ENCODE measurements at places on chromosomes 16 and 17.

DNA sequence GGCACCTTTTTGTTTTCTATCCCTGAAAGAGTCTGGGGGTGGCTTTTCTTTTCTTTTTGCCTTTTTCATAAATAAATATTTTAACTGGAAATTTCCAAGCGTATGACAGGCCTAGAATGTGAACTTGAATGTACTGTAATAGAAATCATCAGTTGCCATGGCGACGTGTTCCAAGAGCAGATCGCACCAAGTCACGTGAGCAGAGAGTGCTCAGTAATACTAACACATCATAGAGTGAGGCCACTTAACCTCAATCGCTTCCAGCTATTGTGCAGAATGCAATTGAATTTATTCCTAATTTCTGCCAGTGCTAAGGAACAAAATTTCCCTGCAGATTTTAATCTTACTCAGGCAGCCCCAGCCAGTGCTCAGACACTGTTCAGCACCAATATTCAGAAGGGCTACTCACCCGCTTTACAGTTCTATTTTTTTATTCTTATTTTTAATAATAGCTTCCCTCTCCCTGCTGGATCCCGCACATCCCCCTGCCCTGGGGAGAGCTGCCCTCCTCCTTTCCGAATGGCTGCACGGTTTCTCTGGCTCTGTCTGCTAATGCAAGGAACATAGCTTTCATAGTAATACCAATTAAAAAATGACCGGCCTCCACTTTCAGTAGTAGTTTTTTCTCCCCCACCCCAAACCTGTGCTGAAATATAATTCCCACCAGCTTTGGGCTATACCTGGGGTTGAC lies 26.2 kb upstream of the PMFBP1 start:
- DNase-seq: no peak

DNA sequence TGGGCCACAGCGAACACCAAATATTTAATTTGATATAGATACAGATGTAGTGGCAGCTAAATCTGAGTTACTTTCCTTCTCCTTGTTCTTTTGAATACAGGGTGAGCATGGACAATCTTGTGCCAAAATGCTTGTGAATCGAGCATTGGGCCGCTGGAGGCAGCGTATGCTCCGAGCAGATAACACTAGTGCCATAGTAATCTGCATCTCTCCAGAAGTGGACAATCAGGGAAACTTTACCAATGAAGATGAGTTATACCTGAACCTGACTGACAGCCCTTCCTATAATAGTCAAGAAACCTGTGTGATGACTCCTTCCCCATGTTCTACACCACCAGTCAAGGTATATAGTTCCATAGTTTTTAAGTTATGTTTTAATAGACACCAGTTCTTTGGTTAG lies 21.2 kb upstream of the BCAS3 start:
- DNase-seq: no peak

DNA sequence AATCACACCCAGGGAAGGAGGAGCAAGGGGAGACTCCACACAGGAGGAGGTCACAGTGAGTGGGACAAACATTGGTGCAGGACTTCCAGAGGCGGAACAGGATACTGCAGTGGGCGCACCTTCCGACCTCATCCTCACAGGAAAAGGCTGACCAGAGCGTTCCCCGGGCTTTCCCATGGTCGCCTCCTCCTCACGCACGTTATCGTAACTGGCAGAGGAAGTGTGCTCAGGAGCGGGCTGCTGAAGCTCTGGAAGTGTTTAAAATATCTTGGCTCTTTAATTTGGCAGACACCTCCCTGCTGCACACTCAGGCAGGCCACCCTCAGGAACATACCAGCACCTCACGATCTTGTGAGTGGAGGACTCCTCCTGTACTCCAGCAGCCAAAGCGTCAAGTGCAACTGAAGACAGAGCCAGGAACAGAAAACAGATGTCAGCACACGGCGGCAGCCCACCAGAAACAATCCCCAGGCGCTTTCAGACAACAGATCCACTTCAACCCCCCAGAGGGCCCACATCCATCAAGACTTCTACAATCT lies 17.5 kb downstream of the FANCA start:
- no peak for DNase-seq

GRCh38 chr17:44572801-44573200 lies 15.5 kb downstream of the FZD2 start:
- DNase-seq: no peak
